ENCODE measurements at places on chromosomes 2 and 18. TPM values are rescaled to one million over a fixed set of nuclear protein-coding genes. Genes with fewer than 3 reads are reported as not detected.

DNA sequence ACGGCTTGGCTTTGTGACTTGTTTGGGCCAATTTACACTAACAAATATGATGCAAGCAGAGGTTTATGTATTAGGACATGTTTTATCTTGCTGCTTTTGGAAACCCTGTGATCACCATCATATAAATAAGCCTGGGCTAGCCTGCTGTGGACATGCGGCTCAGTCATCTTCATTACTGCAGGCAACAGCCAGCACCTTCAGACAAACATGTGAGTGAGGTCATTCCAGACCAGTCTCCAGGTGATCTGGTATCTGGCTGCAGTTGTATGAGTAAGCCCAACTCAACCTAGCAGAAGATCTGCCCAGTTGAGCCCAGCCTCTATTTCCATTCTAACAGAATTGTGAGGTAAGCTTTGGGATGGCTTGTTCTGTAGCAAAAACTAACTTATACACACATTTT lies 254.6 kb upstream of the ATP5MC3 start:
- no peak overlapping the region for H3K27ac ChIP-seq
- H3K27me3 ChIP-seq: no peaks in the 10 kb centered on the region

GRCh38 chr2:147373800-147374422 lies 470.9 kb upstream of the ACVR2A start:
- no peaks in the 10 kb centered on the region for H3K27me3 ChIP-seq
- no peaks in the 10 kb centered on the region for H3K36me3 ChIP-seq
- DNase-seq: no peak
- no peak overlapping the region for H3K27ac ChIP-seq

DNA sequence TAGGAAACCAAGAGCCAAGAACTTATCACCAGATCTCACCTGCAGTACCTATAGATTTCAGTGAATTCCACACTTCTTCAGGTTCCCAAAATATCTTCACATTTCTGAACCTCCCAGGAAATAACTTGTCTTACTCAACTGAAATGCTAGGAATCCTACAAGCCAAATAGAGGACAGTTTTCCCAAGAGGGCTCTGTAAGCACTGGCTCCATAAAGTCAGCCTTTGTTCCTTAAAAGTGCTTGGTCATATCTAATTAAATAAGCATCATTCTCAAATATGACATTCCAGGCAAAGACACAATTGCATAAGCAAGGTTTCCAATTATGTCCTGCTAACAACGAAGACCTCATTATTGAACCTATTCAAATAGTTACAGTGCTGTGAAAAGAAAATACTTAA lies 154.6 kb upstream of the MGAT5 start:
- H3K4me3 ChIP-seq: no peak overlapping the region
- H3K4me1 ChIP-seq: no peaks in the 10 kb centered on the region
- H3K36me3 ChIP-seq: no peaks in the 10 kb centered on the region

- no peak for DNase-seq
- H3K27ac ChIP-seq: no peak overlapping the region
- no peaks in the 10 kb centered on the region for H3K27me3 ChIP-seq
- H3K4me1 ChIP-seq: no peaks in the 10 kb centered on the region
These were observed 207.0 kb downstream of the TWIST2 start for GRCh38 chr2:239054921-239055320.

GRCh38 chr2:99881901-99882591 lies 260.3 kb downstream of the AFF3 start:
- H3K27me3 ChIP-seq: no peaks in the 10 kb centered on the region
- H3K27ac ChIP-seq: no peak overlapping the region
- no peaks in the 10 kb centered on the region for H3K36me3 ChIP-seq
- no peaks in the 10 kb centered on the region for H3K4me1 ChIP-seq
- H3K4me3 ChIP-seq: no peak overlapping the region

DNA sequence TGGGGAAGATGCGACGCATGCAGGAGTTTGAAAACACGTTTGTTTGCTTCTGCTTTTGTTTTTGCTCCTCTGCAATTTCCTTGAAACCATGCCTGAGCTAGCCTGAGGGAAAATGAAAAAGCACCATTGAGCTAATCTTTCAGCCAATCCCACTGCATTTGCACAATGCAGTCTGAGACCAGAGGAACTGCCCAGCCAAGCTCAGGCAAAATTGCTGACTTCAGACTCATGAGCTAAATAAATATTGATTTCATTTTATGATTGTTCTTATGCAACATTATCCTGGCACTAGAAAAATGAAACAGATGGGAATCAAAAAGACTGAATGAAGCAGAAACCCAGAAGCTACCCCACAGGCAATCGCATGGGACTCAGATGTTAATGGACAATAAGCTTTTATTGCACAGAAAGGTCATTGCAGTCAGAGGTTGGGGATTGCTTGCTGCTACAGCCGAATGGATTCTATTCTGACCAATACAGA lies 37.0 kb downstream of the TPRKB start:
- H3K4me1 ChIP-seq: peaks cover 9% of the 10 kb centered on the region
- H3K27ac ChIP-seq: no peak overlapping the region
- no peak for DNase-seq
- H3K36me3 ChIP-seq: no peaks in the 10 kb centered on the region
- no peak overlapping the region for H3K4me3 ChIP-seq

- peak; percentile 91 for DNase-seq
- H3K4me1 ChIP-seq: peaks cover 39% of the 10 kb centered on the region
- H3K27me3 ChIP-seq: no peaks in the 10 kb centered on the region
- no peaks in the 10 kb centered on the region for H3K36me3 ChIP-seq
These were observed at the start of gene CAB39 for GRCh38 chr2:230712443-230713330. CAB39 (plus strand) TSS chr2:230712842; CDS start chr2:230760002, 47,160 bp downstream.

GRCh38 chr18:6714010-6714409 lies 15.5 kb upstream of the ARHGAP28 start:
- H3K4me3 ChIP-seq: no peak overlapping the region
- H3K27me3 ChIP-seq: no peaks in the 10 kb centered on the region
- DNase-seq: no peak
- H3K4me1 ChIP-seq: no peaks in the 10 kb centered on the region

DNA sequence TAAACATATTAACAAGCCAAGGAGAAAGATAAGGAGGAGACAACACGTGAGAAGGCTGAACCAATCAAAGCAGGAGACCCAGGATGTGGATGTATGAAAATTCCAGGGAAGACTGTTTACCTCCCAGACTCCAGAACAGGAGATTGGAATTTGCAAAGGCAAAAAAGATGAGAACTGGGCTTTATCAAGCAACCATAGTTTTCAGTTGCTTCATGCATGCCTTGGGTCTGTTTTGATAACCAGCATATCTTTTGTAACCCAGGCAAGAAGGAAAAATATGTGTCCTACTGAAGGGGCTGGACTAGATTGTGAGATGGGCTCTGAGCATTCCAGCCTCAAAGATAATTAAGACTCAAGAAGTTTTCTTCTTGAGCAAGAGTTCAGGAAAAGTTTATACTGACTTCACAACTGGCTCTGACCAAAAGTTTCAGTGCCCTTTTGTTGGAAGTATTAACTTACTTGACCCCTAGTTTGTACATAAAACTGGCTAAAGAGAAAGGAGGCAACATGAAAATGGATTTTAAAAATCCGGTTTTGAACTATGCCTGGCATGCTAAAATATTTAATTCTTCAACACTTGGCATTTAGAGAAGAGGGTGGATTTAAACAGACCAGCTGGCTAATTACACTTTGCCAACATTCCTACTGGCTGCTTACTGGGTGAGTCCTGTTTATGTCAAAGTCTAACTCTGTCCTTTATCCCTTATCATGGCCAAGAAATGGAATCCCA lies 79.3 kb upstream of the CD28 start:
- H3K4me3 ChIP-seq: no peak overlapping the region
- DNase-seq: no peak
- H3K4me1 ChIP-seq: no peaks in the 10 kb centered on the region
- H3K27me3 ChIP-seq: no peaks in the 10 kb centered on the region

DNA sequence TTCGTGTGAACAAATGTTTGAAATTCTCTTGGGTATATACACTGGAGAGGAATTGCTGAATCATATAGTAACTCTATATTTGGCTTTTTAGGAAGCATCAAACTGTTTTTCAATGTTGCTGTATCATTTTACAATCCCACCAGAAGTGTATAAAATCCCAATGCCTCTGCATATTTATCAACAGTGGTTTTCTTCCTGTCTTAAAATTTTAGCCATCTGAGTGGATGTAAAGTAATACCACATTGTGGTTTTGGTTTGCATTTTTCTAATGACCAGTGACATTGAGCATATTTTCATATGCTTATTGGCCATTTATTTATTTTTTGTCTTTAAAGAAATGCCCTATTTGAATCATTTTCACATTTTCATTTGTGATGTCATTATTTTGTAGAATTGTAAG lies 22.8 kb upstream of the LRP1B start:
- H3K27ac ChIP-seq: no peak overlapping the region
- no peaks in the 10 kb centered on the region for H3K27me3 ChIP-seq
- DNase-seq: no peak
- no peaks in the 10 kb centered on the region for H3K36me3 ChIP-seq

DNA sequence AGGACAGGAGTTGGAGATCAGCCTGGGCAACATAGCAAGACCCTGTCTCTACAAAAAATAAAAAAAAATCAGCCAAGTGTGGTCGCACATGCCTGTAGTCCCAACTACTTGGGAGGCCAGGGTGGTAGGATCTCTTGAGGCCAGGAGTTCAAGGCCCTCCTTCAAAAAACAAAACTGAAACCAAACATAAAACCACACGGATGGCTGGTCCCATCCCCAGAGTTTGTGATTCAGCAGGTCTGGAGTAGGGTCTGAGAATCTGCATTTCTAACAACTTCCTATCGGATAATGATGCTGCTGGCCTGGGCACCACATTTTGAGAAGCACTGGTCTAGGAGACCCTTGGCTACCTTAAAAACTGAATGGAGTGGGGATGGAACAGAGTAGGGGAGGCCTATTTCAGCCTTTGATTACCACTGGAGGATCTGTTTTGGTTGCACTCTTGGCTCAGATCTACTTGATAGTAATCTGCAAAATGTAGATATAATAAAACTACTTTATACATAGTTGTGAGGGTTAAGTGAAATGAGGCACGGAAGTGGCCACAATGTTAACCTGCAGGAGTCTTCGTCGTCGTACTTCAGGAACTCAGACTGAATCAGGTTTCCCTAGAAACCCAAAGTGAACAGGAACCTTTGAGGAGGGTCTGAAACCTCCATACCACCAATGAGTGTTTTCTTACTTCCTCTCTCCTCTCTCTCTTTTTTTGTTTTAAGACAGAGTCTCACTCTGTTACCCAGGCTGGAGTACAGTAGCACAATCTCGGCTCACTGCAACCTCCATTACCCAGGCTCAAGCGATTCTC lies 25.5 kb upstream of the NFE2L2 start:
- H3K36me3 ChIP-seq: no peaks in the 10 kb centered on the region
- no peak for DNase-seq
- no peak overlapping the region for H3K27ac ChIP-seq
- no peak overlapping the region for H3K4me3 ChIP-seq
- no peaks in the 10 kb centered on the region for H3K4me1 ChIP-seq

GRCh38 chr2:128503399-128504245 lies 185.0 kb upstream of the HS6ST1 start:
- no peak overlapping the region for H3K4me3 ChIP-seq
- no peak overlapping the region for H3K27ac ChIP-seq
- H3K4me1 ChIP-seq: no peaks in the 10 kb centered on the region
- H3K27me3 ChIP-seq: no peaks in the 10 kb centered on the region
- DNase-seq: no peak

DNA sequence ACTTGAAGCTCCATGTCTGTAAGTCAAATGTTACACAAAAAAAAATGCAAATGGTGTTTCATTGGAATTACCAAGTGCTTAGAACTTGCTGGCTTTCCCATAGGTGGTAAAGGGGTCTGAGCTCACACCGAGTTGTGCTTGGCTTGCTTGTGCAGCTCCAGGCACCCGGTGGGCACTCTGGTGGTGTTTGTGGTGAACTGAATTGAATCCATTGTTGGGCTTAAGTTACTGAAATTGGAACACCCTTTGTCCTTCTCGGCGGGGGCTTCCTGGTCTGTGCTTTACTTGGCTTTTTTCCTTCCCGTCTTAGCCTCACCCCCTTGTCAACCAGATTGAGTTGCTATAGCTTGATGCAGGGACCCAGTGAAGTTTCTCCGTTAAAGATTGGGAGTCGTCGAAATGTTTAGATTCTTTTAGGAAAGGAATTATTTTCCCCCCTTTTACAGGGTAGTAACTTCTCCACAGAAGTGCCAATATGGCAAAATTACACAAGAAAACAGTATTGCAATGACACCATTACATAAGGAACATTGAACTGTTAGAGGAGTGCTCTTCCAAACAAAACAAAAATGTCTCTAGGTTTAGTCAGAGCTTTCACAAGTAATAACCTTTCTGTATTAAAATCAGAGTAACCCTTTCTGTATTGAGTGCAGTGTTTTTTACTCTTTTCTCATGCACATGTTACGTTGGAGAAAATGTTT lies 97.9 kb upstream of the IL1R2 start:
- no peaks in the 10 kb centered on the region for H3K27me3 ChIP-seq
- no peaks in the 10 kb centered on the region for H3K4me1 ChIP-seq
- no peak overlapping the region for H3K4me3 ChIP-seq
- DNase-seq: no peak

GRCh38 chr2:232435375-232435648 lies 20.6 kb upstream of the ALPI start:
- H3K27ac ChIP-seq: no peak overlapping the region
- no peak for DNase-seq
- no peaks in the 10 kb centered on the region for H3K4me1 ChIP-seq
- H3K27me3 ChIP-seq: peaks cover 11% of the 10 kb centered on the region

GRCh38 chr2:194363295-194363694 lies 1293.7 kb upstream of the SLC39A10 start:
- no peak overlapping the region for H3K4me3 ChIP-seq
- no peak overlapping the region for H3K27ac ChIP-seq
- DNase-seq: no peak
- H3K4me1 ChIP-seq: no peaks in the 10 kb centered on the region
- H3K27me3 ChIP-seq: no peaks in the 10 kb centered on the region
- H3K36me3 ChIP-seq: no peaks in the 10 kb centered on the region

The BUB1 gene
- 2.7 TPM for total RNA-seq

The DUSP28 gene
- total RNA-seq: 6.3 TPM

The CNPPD1 gene
- total RNA-seq: 45.9 TPM

The TPGS2 gene
- total RNA-seq: 71.7 TPM

The PFN4 gene
- total RNA-seq: not detected

The FAM110C gene
- total RNA-seq: 22.0 TPM

Data from suprapubic skin (tissue), 4 donors.